ENCODE measurements at places on chromosomes 5 and 9. TPM values are rescaled to one million over a fixed set of nuclear protein-coding genes. Genes with fewer than 3 reads are reported as not detected.
A peak's percentile ranks its signal among the peaks of the same experiment; 100 is the strongest.

Gene PCBD2
- total RNA-seq = 9.8 TPM

Gene KIF4B
- total RNA-seq = not detected

Gene SNX30
- total RNA-seq = 69.4 TPM

- no peaks in the 10 kb centered on the region for H3K27me3 ChIP-seq
- no peak for DNase-seq
- no peak overlapping the region for H3K4me3 ChIP-seq
- no peaks in the 10 kb centered on the region for H3K4me1 ChIP-seq
- no peaks in the 10 kb centered on the region for H3K36me3 ChIP-seq
- H3K27ac ChIP-seq = no peak overlapping the region
Observed at GRCh38 chr9:135000647-135001245, 83.0 kb upstream of the FCN1 start.

DNA sequence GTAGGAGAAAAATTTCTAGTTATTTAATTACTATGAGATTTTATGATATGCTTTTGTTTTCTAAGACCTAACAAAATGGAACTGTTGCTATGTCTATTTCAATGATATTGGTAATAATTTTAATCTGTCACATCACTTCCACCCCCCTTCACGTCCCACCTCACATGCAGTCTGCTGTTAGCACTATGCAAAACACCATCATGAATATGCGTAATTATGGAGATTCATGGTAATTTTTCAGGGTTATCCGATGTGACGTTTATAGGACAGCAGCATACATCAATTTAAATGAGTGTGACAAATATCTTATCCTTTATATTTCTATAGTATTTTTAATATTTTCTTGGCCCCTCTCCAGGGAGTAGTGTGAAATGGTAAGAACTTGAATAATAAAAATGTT, 283.8 kb upstream of the TMEM161B start:
- no peak overlapping the region for H3K27ac ChIP-seq
- no peaks in the 10 kb centered on the region for H3K36me3 ChIP-seq

DNA sequence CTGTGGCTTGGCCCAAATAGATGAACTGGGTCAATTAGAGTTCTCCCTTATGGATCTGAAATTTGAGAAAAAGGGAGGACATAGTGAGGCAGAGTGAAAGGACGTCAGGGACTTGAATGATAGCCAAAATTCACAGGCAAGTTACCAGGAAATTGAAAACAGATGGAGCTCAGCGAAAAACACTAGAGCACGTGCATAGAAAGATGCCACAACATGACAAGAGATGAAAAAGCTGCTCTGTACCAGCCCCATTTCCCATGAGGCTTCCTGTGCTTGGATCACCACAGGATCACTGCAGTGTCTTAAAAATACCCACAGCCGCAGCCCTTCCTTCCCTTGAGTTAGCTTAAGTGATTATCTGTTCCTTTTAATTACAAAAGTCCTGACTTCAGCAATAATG, 39.0 kb upstream of the HOMER1 start:
- no peak overlapping the region for H3K4me3 ChIP-seq
- no peaks in the 10 kb centered on the region for H3K36me3 ChIP-seq
- no peaks in the 10 kb centered on the region for H3K4me1 ChIP-seq
- DNase-seq = no peak
- H3K27me3 ChIP-seq = no peaks in the 10 kb centered on the region
- no peak overlapping the region for H3K27ac ChIP-seq

DNA sequence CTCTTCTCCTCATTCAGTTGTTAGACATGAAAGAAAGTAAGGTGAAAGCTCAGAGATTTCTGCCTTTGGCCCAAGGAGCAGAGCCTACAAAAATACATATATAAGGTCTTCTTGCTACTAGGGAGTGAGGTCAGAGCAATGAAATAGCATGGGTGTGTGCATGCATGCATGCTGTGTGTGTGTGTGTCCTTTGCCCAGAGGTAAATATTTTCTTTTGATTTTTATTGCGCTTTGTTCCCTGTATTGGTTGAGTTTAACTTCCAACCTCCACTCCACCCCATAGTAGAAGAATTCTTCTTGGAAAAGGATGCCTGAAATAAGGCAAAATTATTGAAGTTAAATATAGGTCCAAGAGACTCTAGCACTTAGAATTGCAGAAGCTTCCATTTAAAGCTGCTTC, 248.0 kb upstream of the PTGER4 start:
- no peaks in the 10 kb centered on the region for H3K27me3 ChIP-seq
- no peak overlapping the region for H3K27ac ChIP-seq
- H3K4me1 ChIP-seq = peaks cover 26% of the 10 kb centered on the region
- H3K4me3 ChIP-seq = no peak overlapping the region

DNA sequence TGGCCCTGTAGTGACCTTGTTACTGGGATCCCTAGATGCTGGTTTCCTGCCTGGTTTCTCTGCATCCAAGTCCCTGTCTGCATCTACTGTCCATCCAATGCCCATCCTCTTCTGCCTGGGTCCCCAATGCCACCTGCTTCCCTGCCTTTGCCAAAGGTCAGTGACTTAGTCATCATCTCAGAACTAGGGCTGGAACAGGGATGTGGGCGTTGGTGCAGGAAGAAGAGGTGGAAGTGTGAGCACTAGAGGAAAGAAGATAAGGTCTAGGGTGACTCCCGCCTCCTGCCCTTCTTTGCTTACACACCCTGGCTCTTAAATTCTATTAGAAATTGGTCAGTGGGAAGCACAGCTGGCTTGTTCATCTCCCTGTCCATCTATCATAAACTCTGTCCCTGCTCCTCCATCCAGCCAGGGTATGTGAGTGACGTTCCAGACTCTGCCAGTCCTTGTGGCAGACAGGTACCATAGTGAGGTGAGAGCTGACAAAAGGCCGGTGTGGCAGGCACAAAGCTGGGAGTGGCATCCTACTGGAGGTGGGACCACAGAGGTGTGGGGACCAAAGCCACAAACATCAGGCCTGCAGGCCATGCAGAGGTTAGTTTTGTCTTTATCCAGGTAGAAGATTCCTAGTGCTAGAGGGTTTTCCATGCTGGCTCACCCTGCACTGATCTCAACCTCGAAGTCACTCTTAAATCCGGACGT, 9.2 kb downstream of the PTPN3 start:
- no peaks in the 10 kb centered on the region for H3K4me1 ChIP-seq
- H3K36me3 ChIP-seq = no peaks in the 10 kb centered on the region
- no peak overlapping the region for H3K4me3 ChIP-seq
- DNase-seq = no peak

- no peaks in the 10 kb centered on the region for H3K27me3 ChIP-seq
- no peaks in the 10 kb centered on the region for H3K36me3 ChIP-seq
- no peak for DNase-seq
- no peaks in the 10 kb centered on the region for H3K4me1 ChIP-seq
Observed at GRCh38 chr5:180960209-180960608, 28.4 kb upstream of the BTNL3 start.

DNA sequence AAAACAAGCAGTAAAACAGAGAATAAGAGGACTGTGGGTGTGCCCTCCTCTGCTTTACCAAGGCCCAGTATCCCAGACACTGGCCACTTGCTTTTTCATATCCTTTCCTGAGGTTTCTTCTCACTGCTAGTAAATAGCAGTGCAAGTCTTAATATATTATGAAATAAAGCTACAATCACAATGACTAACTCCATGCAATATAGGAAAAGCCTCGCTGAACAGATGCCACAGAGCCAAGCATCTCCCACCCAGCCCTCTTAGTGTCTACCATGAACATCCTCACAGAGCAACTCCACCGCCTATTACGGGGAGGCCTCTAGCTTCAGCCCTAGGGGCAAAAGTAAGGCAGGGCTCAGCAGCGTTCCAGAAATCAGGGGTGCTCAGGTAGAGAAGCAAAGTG, 130.7 kb upstream of the LHFPL2 start:
- DNase-seq = no peak
- H3K27ac ChIP-seq = peak overlapping the region; percentile 5
- H3K4me3 ChIP-seq = no peak overlapping the region
- H3K4me1 ChIP-seq = no peaks in the 10 kb centered on the region
- no peaks in the 10 kb centered on the region for H3K27me3 ChIP-seq

GRCh38 chr5:133818869-133819600, 149.4 kb downstream of the C5orf15 start:
- H3K4me1 ChIP-seq = peaks cover 5% of the 10 kb centered on the region
- no peak overlapping the region for H3K27ac ChIP-seq
- peaks cover under 1% of the 10 kb centered on the region for H3K27me3 ChIP-seq
- no peak overlapping the region for H3K4me3 ChIP-seq
- H3K36me3 ChIP-seq = no peaks in the 10 kb centered on the region

DNA sequence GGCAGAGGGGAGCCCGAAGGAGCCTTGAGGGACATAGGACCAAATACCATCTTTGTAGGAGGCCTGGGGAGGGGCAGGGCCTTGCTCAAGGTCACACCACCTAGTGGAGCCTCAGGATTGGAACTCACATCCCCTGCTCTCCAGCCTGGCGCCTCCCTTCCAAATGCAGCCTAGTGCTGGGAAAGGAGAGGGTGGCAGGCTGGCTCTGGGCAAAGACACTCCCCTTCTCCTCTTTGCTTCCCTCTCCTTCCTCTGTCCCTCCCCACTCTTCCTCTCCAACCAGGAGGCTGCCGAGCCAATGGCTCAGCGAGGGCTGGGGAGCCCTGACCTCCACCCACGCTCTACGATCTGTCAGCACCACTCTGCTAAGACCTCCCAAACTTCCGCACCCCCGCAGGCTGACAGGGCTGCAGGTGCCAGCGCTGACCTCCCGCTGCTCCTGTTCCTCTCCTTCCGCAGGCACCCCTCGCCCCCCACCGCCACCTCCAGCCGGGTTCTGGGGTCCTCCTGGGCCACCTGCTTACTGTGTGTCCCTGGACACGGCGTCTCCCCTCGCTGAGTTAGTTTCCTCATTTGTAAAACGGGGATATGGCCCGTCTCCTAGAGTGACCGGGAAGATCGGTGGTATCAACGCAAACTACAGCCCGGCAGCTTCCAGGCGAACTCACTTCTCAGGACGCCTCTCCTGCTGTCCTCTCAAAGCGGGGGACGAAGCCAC, 52.9 kb downstream of the C9orf50 start:
- peaks cover 38% of the 10 kb centered on the region for H3K4me1 ChIP-seq
- no peaks in the 10 kb centered on the region for H3K36me3 ChIP-seq
- H3K4me3 ChIP-seq = peak overlapping the region; percentile 37

All from left lung (tissue), 14 donors.